ENCODE measurements at places on chromosomes 3 and 15.
A peak's percentile ranks its signal among the peaks of the same experiment; 100 is the strongest.

DNA sequence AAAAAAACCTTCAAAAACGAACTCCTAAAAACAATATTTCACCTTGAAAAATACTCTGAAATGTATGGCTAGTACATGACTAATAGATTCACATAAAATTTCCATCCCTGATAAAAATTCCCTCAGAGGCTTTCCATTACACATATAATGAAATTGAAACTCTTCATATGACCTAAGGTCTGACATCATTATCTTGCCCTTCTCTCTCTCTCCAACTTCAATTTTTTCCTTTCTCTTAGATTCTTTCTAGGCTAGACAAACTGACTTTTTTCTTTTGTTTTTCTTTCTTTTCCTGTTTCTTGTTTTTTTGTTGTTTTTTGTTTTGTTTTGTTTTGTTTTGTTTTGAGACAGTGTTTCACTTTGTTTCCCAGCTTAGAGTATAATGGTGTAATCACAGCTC is 1220.5 kb downstream of the ROBO2 start:
- no peak for DNase-seq

- DNase-seq = peak; percentile 30
Observed at GRCh38 chr3:159252772-159253384, 451.0 kb downstream of the MFSD1 start.

DNA sequence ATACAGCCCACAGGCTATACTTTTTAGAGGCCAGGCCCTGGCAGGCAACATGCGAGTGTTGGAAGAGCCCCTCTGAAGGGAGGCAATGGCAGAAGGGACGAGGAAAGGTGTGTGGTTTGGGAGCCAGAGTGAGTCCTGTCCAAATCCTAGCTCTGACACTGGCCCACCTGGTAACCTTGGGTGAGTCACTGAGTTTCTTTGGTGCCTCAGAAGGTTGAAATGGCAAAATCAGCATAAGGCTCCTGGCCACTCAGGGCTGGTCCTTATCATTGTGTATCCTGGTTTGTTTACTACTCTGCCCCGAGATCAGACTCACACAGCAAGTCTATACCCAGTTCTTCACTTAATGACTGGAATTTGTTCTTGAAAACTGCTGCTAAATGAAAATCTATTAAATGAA is 71.4 kb upstream of the TLE3 start:
- no peak for DNase-seq

DNA sequence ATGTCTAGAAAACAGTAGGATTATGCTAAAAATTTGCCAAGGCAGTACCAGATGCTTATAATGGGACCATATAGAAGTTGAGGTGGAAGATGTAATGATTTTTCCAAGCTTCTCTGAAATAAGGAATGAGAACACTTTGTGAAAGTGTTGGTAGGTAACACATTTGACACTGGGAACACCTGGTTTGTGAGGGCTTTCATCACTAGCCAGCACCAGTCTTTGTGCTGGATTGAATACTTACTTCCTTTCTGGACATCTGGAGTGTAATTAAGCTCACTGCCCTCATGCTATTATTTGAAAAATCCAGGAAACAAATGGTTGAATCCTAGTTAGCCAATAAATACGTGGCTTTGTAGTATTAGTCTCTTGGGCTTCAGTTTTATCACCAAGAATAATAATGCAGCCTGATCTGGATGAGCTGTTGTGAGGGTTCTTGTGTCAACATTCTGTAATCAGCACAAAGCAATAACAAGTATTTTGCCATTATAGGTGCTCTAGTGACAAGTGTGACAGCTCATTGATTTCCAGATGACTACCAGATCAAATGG is 12.9 kb downstream of the CCDC80 start:
- no peak for DNase-seq

- no peak for DNase-seq
Observed at GRCh38 chr3:140499114-140499757, 178.6 kb upstream of the TRIM42 start.

DNA sequence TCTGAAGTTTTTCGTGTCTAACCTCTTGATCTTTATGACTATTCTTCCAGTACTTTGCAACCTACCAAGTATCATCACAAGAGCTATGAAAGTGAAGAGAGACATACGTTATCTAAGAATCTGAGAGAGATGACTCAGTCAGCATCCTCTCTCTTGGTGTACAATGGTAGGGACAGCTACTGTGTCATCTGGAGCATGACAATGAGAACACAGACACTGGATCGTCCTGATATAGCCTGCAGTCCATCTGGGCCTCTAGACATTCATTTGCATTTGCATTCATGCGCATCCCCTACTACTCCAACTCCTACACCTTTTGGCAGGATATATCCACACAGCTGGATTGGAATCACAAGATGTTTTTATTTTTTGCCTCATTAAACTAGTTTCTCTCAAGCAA is 115.2 kb downstream of the PEX5L start:
- DNase-seq = no peak
